ENCODE measurements at places on chromosomes 7 and 10.
A peak's percentile ranks its signal among the peaks of the same experiment; 100 is the strongest.

DNA sequence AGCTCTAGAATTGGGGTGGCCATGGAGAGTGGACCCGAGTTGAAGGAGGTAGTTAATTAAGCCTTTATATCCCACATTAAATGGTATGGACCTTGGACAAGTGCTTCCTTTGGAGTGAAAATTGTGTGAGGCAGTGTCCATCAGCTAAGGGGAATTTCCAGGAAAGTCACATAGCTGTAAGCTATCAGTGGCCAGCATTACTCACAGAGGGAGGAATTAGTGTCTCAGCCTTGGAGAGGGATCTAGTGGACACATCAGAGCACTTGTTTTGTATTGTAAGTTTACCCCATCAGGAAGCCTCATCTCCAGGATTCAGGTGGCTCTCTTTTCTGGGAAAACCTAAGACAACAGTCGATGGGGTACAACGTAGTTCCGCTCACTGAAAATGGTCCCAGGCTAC is 416.7 kb downstream of the TFEC start:
- no peak for DNase-seq

GRCh38 chr10:101494650-101495049 is 93.4 kb downstream of the POLL start:
- DNase-seq, result no peak

DNA sequence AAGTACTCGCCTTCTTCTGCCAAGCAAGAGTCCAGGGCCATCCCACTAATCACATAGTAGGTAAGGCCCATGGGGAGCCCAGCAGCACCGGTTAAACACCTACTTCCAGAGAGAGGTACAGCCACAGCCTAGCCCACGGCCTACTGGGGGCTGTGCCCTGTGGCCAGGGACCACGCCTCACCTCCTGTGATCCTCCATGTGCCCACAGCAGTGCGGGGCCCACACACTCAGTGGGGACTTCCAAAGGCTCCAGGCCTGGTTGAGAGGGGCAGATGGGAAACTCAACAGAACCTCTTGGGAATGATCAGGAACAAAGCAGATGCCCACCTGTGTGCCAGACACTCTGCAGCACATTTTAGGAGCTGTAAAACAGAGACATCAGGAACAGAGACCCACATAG is 19.7 kb downstream of the AFAP1L2 start:
- DNase-seq, result no peak

GRCh38 chr10:16367621-16368292 is 69.1 kb upstream of the PTER start:
- no peak for DNase-seq

DNA sequence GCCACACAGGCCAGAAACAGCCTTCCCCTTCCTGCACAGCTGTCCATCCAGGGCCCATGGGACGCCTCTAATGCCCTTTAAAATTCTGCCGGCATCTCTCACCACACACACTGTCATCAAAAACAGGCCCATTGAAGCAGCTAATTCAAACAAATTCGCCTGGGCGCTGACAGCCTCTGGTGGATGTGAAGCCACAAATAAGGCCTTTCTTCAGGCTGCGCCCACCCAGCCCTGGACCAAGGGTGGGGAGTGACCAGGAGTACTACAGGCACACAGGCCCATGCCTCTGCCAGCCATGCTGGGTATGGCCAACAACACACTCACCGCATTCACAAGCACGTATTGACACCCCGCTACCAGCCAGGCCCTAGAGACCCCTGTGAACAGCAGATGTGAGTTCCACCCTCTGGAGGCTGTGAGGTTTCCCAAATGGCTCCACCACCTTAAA is 54.6 kb downstream of the SLIT1 start:
- DNase-seq, result no peak

GRCh38 chr10:6713716-6714115 is 133.6 kb upstream of the PRKCQ start:
- no peak for DNase-seq

GRCh38 chr10:132654708-132655661 is 117.4 kb downstream of the INPP5A start:
- DNase-seq, result peak; percentile 31

- no peak for DNase-seq
Measured at GRCh38 chr10:103533827-103534226, 40.3 kb downstream of the NEURL1 start.

GRCh38 chr10:45160271-45160670 is 155.1 kb downstream of the OR13A1 start:
- DNase-seq, result no peak

GRCh38 chr7:89064831-89065230 is 269.3 kb upstream of the TEX47 start:
- no peak for DNase-seq

GRCh38 chr7:158431941-158432347 is 155.7 kb downstream of the PTPRN2 start:
- no peak for DNase-seq

- DNase-seq, result no peak
Measured at GRCh38 chr7:103871473-103871872, 118.0 kb downstream of the RELN start.

- no peak for DNase-seq
Measured at GRCh38 chr10:116185199-116185867, 87.7 kb downstream of the GFRA1 start.

- DNase-seq, result no peak
Measured at GRCh38 chr7:107133396-107133795, 35.4 kb upstream of the HBP1 start.

DNA sequence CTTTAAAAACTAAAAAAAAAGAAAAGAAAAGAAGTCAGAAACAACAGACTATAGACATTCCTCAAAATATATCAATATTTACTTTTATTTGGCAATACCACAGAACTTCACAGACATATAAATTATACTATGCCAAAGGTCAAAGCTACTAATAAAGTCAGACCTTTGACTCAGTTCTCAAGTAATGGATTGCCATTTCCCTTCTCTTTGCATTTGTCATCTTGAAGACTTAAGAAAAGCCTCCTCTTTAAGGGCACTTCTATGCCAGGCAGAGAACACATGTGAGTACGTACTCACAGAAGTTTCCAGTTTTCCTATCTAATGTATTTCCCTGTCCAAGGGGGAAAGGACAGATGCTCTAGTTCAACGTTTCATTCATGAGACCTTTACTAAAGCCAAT is 37.6 kb downstream of the TNPO3 start:
- no peak for DNase-seq

GRCh38 chr10:121326905-121327304 is 271.3 kb downstream of the FGFR2 start:
- DNase-seq, result no peak

GRCh38 chr7:17645500-17645899 is 294.8 kb downstream of the SNX13 start:
- DNase-seq, result no peak

- DNase-seq, result no peak
Measured at GRCh38 chr10:22573820-22574569, 140.4 kb downstream of the PIP4K2A start.

- DNase-seq, result no peak
Measured at GRCh38 chr10:4240608-4241197, 455.7 kb upstream of the KLF6 start.

DNA sequence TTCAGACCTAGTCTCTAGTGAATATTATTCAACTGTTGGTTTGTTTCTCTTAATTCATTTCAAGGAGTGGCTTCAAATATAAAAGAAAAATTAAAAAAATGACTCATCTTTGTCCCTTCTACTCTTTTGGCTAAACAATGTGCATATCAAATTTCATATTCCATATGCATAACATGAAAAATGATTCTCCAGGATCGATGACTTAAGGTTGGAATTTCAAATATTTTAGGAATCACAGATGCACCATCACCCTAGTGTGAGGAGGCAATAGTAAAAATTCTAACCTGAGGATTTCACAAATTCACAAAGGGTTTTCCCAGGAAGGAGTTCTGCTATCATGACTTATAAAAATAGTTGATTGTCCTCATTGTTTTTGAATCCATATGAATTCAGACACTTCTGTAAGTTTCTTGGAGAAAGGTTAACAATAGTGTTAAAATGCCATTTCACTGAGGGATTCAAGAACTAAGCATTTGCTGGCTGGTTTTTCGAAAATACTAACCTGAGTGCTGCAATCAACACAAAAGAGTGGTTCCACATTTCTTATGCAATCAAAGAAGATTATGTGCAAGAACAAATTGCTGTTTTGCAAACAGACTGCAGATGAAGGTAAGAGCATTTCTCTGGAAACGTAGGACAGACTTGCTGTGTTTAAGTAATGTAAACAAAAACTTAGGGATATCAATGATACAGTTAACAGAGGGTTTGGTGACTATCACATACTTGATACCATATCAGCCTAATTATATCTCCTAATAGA is 547.5 kb upstream of the LRRTM3 start:
- no peak for DNase-seq

All from stimulated activated CD8-positive, alpha-beta memory T cell treated with anti-CD3 and anti-CD28 coated beads, Interleukin-2, amount 100 ng/mL, for 1 hour (primary cell).